ENCODE measurements at places on chromosomes 7 and 10. TPM values are rescaled to one million over a fixed set of nuclear protein-coding genes. Genes with fewer than 3 reads are reported as not detected.

GRCh38 chr10:72386916-72387586 is 32.3 kb upstream of the DNAJB12 start:
- H3K4me3 ChIP-seq: no peak overlapping the region
- no peaks in the 10 kb centered on the region for H3K27me3 ChIP-seq
- no peak for DNase-seq
- no peak overlapping the region for H3K27ac ChIP-seq

GRCh38 chr10:6185039-6185716 is 17.6 kb upstream of the PFKFB3 start:
- H3K27me3 ChIP-seq: no peaks in the 10 kb centered on the region
- H3K4me3 ChIP-seq: no peak overlapping the region
- no peaks in the 10 kb centered on the region for H3K36me3 ChIP-seq
- no peak for DNase-seq

GRCh38 chr7:96285579-96285978 is 36.3 kb downstream of the SLC25A13 start:
- no peaks in the 10 kb centered on the region for H3K36me3 ChIP-seq
- no peaks in the 10 kb centered on the region for H3K4me1 ChIP-seq
- no peaks in the 10 kb centered on the region for H3K27me3 ChIP-seq
- DNase-seq: no peak

- no peaks in the 10 kb centered on the region for H3K36me3 ChIP-seq
- H3K27ac ChIP-seq: no peak overlapping the region
- H3K4me1 ChIP-seq: no peaks in the 10 kb centered on the region
- no peaks in the 10 kb centered on the region for H3K27me3 ChIP-seq
- DNase-seq: no peak
Measured at GRCh38 chr7:2023877-2024566, 208.7 kb downstream of the MAD1L1 start.

GRCh38 chr7:6395898-6396595 is 51.7 kb downstream of the DAGLB start:
- no peaks in the 10 kb centered on the region for H3K27me3 ChIP-seq
- H3K4me3 ChIP-seq: no peak overlapping the region
- H3K4me1 ChIP-seq: peaks cover 30% of the 10 kb centered on the region
- DNase-seq: no peak
- H3K36me3 ChIP-seq: peaks cover 16% of the 10 kb centered on the region
- H3K27ac ChIP-seq: peak overlapping the region; percentile 24

GRCh38 chr10:89075631-89076030 is 85.0 kb downstream of the FAS start:
- H3K27me3 ChIP-seq: no peaks in the 10 kb centered on the region
- no peak for DNase-seq
- H3K4me3 ChIP-seq: no peak overlapping the region
- H3K36me3 ChIP-seq: no peaks in the 10 kb centered on the region

GRCh38 chr7:114533131-114533530 is 118.5 kb downstream of the FOXP2 start:
- H3K4me3 ChIP-seq: no peak overlapping the region
- DNase-seq: peak; percentile 3
- no peaks in the 10 kb centered on the region for H3K4me1 ChIP-seq

DNA sequence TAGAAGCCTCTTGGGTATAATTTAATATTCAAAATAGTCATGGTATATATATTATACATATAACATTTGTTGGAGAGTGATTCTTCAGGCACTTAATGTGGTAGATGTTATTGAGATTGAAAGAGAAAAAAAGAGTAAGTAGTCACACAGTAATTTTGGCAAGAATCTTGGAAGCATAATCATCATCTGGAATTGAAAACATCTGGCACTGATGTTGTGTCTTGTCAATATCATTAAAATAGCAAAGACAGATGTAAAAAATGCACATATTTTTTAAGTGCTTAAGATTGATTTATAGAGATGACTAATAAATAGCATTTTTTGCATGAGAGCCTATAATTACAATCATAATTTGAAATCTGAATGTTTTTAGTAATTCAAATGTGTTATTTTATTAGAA is 9.5 kb downstream of the SEMA3D start:
- no peaks in the 10 kb centered on the region for H3K36me3 ChIP-seq
- no peak overlapping the region for H3K4me3 ChIP-seq
- H3K27me3 ChIP-seq: no peaks in the 10 kb centered on the region
- DNase-seq: no peak

DNA sequence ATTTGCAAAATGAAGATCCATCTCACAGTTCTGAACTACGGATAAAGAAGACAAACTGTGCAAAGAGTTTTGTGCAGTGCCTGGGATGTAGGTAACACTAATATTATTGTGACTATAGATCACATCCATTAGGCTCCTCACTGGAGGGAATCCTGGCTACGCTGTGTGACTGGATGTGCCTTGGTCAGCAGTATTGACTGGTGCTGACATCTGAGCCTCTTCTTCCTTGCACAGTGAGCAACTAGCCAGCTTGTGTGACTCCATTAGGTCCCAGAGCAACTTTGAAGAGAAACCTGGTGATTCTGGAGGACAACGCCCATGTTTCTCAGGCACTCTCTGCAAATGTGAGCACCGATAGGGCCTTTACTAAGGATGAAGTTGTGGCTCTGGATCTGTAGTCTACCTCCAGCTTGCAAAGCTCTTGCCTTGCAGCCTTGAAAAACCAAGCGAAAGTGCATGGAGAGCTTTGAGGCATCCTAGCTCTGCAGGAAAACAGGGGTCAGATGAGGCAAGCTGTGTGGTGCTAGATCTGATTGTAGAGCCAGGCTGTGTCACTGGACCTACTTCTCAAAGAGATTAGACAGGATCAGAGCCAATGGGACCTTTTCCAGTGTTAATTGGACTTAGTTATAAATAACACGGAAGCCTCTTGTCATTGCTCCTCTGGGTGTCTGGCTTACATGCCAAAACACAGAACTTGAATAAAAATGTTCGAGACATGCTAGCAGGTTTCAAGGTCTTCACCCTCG is 303.6 kb upstream of the LYZL1 start:
- DNase-seq: no peak
- H3K4me3 ChIP-seq: no peak overlapping the region
- no peaks in the 10 kb centered on the region for H3K27me3 ChIP-seq
- no peak overlapping the region for H3K27ac ChIP-seq
- no peaks in the 10 kb centered on the region for H3K36me3 ChIP-seq

- peaks cover 33% of the 10 kb centered on the region for H3K4me1 ChIP-seq
- H3K27ac ChIP-seq: peak overlapping the region; percentile 2
- H3K4me3 ChIP-seq: peak overlapping the region; percentile 64
Measured at GRCh38 chr10:73910401-73910763, 550 bp upstream of the PLAU start.

The MTERF1 gene
- total RNA-seq: 14.6 TPM

The EVX1 gene
- total RNA-seq: not detected

The TRIM50 gene
- total RNA-seq: 0.19 TPM

The COL1A2 gene
- 149 TPM for total RNA-seq

The DNAAF5 gene
- 29.7 TPM for total RNA-seq

The TUBB8 gene
- not detected for total RNA-seq
